ENCODE measurements at places on chromosomes 1 and 21.

GRCh38 chr1:118185084-118185832, at the start of gene SPAG17:
Gene SPAG17 (minus strand): TSS chr1:118185228. CDS start chr1:118185157, 71 bp downstream.
- DNase-seq, result peak; percentile 94
- peak within 1 kb of the TSS; percentile 83 for H3K4me3 ChIP-seq
- peaks cover 28% of the 10 kb centered on the region for H3K4me1 ChIP-seq
- H3K36me3 ChIP-seq, result no peaks in the 10 kb centered on the region
- no peaks in the 10 kb centered on the region for H3K27me3 ChIP-seq

GRCh38 chr1:54814571-54814970, 13.4 kb upstream of the TTC22 start:
- H3K36me3 ChIP-seq, result no peaks in the 10 kb centered on the region
- no peak overlapping the region for H3K4me3 ChIP-seq
- no peak overlapping the region for H3K27ac ChIP-seq
- peaks cover 31% of the 10 kb centered on the region for H3K4me1 ChIP-seq
- no peak for DNase-seq
- H3K27me3 ChIP-seq, result peaks cover 35% of the 10 kb centered on the region

GRCh38 chr1:172708452-172708851, 49.5 kb downstream of the FASLG start:
- H3K27ac ChIP-seq, result peak overlapping the region; percentile 53
- no peak overlapping the region for H3K4me3 ChIP-seq
- no peaks in the 10 kb centered on the region for H3K36me3 ChIP-seq

GRCh38 chr1:246837418-246838117, 94.2 kb downstream of the AHCTF1 start:
- no peak for DNase-seq
- no peak overlapping the region for H3K27ac ChIP-seq
- no peak overlapping the region for H3K4me3 ChIP-seq

GRCh38 chr1:29210278-29211085, 20.3 kb downstream of the MECR start:
- no peaks in the 10 kb centered on the region for H3K4me1 ChIP-seq
- no peak overlapping the region for H3K27ac ChIP-seq
- no peak for DNase-seq
- peaks cover 47% of the 10 kb centered on the region for H3K36me3 ChIP-seq
- no peaks in the 10 kb centered on the region for H3K27me3 ChIP-seq
- no peak overlapping the region for H3K4me3 ChIP-seq

DNA sequence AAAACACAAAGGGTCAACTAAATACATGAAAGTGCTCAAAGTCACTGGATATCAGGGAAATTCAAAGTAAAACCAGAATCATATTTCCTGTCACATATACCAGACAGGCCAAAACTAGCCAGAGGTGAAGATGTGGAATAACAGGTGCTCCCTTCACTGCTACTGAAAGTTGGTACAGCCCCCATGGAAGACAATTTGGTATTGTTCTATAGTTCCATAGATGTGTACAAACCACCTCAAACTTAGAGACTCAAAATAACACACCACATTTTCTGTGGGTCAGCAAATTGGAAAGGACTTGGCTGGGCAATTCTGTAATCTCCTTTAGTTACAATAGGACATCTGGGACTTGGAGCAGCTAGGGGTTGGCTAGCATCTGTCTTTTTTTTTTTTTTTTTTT, 24.5 kb upstream of the SOAT1 start:
- no peak overlapping the region for H3K27ac ChIP-seq
- DNase-seq, result no peak
- H3K36me3 ChIP-seq, result no peaks in the 10 kb centered on the region

GRCh38 chr1:86811142-86811924, 102.6 kb downstream of the SELENOF start:
- H3K27ac ChIP-seq, result peak overlapping the region; percentile 73
- DNase-seq, result no peak
- peaks cover 7% of the 10 kb centered on the region for H3K4me1 ChIP-seq
- H3K36me3 ChIP-seq, result peaks cover 6% of the 10 kb centered on the region
- no peak overlapping the region for H3K4me3 ChIP-seq
- H3K27me3 ChIP-seq, result peaks cover 6% of the 10 kb centered on the region

- H3K4me1 ChIP-seq, result peaks cover 58% of the 10 kb centered on the region
- no peak within 1 kb of the TSS for H3K4me3 ChIP-seq
- no peak for DNase-seq
- H3K27me3 ChIP-seq, result peaks cover 10% of the 10 kb centered on the region
Observed at GRCh38 chr1:41484402-41485241, at the start of gene EDN2. Gene EDN2 (minus strand): TSS chr1:41484683. CDS start chr1:41484601, 82 bp downstream.

DNA sequence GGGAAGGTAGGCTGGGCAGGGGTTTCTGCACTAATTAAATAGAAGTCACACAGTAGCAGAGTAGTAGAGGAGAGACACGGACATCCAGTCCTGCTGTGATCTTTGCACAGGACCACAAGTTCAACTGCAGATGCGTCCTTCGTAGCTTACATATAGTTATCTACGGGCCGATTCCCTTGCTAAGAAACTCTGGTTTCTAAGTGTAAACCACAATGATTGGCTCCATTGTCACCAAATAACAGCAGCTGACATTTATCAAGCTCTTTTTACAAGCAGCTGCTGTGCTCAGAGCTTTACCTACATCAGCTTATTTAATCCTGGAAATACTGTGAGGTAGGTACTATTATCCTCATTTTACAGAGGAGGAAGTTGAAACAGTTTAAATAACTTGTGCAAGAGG, 3.1 kb downstream of the SLC45A3 start:
- no peak overlapping the region for H3K27ac ChIP-seq
- no peaks in the 10 kb centered on the region for H3K36me3 ChIP-seq
- peaks cover 44% of the 10 kb centered on the region for H3K4me1 ChIP-seq
